Right renal cortex interstitium (tissue), 3 donors: ENCODE measurements at places on chromosomes 4 and X.
A peak's percentile ranks its signal among the peaks of the same experiment; 100 is the strongest.

- DNase-seq, result no peak
Observed at GRCh38 chr4:62015043-62015739, 815.1 kb downstream of the ADGRL3 start.

DNA sequence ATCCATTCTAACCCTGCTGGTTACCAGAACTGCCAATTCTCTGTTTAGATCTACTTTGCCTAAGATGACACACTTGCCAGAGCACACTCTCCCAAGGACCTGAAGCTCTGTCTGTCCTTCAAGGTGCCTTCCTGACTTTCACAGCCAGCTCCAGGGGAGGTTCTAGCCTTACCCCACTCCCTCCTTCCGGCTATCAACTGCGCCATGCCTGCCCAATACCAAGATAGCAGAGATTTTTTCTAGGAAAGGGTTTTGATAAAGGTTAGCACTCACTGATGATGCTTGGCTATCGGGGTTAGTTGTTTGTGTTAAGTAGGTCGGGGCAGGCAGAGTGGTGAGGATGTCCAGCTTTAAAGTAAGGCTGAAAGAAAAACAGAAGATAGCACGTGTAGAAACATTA is 14.3 kb downstream of the ALPK1 start:
- no peak for DNase-seq

- DNase-seq, result no peak
Observed at GRCh38 chr4:105620640-105621323, 68.4 kb downstream of the ARHGEF38 start.

DNA sequence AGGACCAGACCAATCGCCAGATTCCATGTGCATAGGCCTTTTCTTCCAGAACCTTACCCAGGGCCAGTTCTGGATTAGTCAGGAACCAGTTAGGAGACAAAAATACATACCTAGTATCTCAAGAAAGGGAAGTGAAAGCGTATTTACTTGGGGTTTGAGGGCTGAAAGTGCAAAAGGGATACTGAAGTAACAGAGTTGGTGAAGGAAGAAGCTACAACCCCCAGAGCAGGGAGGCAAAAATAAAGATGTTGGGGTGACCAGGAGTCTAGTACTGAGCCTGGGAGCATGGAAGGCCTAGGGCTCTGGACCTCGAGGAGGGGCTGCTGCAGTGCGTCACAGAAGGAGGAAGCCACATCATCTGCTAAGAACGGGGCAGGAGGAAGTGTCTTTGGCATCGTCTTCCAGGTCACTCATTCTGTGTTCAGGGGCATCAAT is 38.3 kb downstream of the TKTL1 start:
- DNase-seq, result no peak

- no peak for DNase-seq
Observed at GRCh38 chrX:13476384-13476783, 93.0 kb upstream of the EGFL6 start.

DNA sequence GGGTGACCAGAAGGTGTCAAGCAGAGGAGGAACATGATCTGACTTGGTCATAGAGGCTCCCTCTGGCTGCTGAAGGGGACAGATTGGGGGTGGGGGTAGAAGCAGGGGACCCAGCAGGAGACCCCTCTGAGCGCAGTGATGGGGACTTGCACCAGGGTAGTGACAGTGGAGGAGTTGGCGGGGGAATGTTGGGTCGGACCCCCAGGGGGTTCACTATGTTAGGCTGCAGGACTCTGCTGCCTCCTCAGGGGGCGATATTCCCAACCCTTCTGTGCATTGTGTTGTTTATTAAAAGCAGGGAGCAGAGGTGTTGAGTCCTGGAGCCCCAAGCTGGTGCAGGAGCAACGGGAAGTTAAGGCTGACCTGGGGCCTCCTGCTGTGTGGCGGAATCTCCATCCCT is 8.8 kb downstream of the WDR13 start:
- no peak for DNase-seq

- DNase-seq, result peak; percentile 15
Observed at GRCh38 chr4:23333946-23334878, 555.6 kb downstream of the PPARGC1A start.

DNA sequence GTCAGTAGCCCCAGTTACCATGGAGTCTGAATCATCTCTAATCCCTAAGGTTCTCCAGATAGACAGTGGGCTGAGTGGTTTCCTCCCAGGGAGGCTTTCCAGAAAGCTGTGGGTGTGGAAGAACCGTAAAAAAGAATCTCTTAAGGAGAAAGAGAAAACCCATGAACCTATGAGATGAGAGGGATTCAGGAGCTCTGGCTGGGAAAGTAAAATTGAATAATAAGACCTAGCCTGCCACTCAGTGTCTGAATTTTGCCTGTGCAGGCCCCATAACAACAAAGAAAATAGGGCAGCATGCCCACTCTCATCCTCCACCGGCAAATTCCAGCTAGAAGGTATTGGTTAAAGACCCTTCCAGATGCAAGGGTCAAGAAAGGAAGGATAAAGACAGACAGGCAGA is 16.9 kb downstream of the AWAT2 start:
- no peak for DNase-seq

- no peak for DNase-seq
Observed at GRCh38 chrX:71991164-71991563, 80.5 kb downstream of the NHSL2 start.

- DNase-seq, result no peak
Observed at GRCh38 chrX:113892891-113893290, 691.0 kb upstream of the HTR2C start.

GRCh38 chr4:242121-242848 is 63.0 kb downstream of the ZNF732 start:
- DNase-seq, result no peak

- no peak for DNase-seq
Observed at GRCh38 chr4:54499308-54500074, 158.3 kb upstream of the KIT start.

DNA sequence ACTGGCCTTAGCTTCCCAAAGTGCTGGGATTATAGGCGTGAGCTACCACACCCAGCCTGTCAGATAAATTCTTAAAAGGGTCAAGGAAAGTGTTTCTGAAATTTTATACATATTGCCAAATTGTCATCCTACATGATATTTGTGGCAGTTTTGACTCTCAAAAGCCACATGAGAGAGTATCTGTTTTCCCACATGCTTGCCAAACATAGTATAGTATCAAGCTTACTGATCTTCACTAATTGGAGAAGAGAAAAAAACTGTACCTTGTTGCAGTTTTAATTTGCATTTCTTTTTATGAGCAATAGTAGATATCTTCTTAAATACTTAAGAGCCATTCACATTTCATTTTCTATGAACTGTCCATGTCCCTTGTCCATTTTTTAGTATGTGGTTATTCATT is 83.6 kb downstream of the TET2 start:
- no peak for DNase-seq

GRCh38 chrX:138345801-138346200 is 365.7 kb downstream of the FGF13 start:
- no peak for DNase-seq

DNA sequence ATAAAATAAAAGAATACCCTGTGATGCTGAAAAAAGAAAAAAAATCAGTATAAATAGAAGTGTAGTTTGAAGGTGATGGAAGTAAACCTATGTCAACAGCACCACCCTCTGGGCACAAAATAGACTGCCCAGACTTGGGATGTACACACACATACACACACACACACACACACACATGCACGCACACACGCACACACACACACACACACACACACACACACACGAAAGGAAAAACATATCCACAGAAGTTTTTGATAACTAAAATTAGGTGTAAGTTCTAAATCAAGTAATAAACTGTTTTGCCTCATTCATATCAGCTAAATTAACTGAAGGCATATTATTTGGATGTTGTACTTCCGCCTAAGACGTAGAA is 40.5 kb downstream of the ANXA5 start:
- peak; percentile 29 for DNase-seq

DNA sequence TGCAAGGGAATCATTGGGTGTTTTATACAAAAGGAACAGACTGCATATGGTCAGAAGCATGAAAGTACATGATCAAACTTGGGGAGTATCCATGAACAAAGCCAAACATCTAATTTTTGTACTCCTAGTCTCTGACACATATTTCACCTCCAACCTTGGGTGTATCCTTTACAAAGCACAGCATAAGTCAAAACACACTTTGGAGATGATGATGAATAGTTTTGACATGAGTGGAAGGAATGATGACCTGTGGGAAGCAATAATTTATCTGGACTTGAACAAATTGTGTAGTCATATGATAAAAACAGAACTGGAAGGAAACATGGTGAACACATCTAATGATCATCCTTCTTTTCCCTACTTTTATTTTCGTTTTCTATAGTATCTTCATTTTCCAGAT is 108.7 kb upstream of the PLS3 start:
- DNase-seq, result no peak

DNA sequence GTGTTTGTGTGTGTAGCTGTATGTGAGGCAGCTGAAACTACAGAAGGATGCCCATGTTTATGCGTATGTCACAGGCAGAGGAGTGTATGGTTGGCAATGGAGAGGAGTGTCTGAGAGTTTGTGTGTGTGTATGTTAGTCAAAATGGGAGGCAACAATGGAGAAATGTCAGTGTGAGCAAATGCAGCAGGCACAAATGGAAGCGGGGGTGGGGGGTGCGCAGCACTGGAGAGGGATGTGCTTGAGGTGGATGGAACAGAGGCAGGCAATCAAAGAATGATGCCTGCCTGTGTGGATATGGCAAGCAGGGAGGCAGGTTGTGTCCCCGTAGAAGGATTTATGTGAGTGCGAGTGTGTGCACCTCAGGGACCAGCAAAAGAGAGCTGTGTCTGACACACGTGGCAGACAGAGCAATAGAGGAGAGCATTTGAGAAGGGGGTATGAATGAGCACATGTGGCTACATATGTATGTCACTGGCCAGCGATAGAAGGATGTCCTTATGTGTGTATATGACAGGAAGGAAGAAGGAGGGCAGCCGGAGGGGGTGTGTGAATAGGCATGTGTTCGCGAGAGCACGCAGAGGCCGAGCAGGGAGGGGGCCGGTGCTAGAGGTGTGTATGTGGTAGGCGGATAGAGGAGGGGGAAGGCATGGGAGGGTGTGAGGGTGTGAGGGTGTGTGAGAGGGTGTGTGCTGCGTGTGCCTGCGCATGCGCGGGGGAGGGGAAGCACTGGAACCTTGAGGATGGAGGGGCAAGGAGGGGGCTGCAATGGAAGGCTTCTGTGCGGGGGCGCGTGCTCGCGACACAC is 1.1 kb downstream of the PJA1 start:
- no peak for DNase-seq

DNA sequence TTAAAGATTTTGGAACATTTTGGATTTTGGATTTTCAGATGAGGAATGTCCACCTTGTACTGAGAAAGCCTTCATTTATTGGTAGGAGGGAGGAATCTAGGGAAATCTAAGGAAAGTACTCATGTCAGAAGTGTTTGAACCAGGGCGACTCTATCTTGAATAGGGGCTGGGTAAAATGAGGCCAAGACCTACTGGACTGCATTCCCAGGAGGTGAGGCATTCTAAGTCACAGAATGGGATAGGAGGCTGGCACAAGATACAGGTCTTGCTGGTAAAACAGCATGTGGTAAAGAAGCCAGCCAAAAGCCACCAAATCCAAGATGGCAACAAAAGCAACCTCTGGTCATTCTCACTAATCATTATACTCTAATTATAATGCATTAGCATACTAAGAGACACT is 118.9 kb downstream of the MXRA5 start:
- DNase-seq, result no peak

GRCh38 chrX:46381630-46382029 is 163.6 kb downstream of the ZNF674 start:
- no peak for DNase-seq

DNA sequence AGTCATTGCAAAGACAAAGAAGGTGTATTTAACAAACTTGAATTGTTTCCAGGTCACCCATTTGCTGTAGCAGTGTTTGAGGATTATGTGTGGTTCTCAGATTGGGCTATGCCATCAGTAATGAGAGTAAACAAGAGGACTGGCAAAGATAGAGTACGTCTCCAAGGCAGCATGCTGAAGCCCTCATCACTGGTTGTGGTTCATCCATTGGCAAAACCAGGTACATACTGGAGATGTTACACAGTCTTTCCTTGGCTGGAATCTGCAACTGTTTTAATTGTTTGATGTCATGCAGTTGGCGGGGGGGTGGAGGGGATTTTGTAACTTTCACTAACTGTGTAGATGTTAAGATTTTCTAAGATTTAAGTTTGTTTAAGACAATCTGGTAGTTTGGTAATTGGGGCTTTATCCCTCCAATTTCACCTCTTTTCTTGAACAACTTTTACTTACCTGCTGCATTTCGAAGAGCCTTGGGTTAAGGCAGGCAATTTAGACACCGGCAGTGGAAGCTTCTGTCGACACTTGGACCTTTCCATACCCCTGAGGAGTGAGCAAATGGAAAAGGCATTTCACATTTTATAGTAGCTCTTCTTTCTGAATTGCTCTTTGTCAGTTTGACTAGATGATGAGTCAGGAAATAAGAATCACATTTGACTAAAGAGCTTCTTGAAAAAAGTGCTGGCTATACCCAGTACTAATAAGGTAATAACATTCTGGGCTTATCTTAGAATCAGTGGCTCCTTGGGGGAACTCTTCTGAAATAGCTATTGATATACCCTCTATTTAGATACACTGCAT is 67.4 kb downstream of the EGF start:
- DNase-seq, result no peak

DNA sequence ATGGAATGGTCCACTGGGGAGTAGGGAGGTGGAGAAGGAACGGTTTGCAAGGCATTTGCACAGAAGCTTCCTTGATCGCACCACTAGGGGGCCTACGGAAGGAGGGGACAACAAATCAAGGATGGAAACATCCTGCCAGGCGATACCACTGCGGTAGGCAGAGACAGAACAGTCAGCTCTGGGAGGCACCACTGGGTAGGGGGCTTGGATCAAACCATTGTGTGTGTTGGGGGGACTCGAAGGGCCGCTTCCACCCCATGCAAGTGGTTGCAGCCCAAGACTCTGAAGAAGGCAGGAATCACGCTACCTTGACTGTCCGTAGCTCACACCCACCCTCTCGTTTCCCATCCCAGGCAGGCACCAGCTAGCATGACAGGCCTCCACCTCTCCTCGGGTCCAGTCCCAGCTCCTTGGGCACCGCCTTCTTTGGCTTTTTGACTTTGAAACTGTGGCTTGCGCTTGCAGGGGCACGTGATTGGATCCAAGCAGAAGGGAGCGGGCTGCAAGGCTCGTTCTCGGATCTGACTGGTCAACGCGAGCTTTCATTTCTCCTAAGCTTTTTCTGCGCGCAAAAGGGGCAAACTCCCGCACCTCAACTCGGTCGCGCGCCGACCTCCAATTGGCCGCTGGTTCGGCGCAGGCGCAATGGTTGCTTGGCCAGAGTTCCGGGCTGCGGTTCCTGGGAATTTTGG is 28.4 kb downstream of the GAGE1 start:
- DNase-seq, result no peak
